ENCODE measurements at places on chromosomes 5 and 9. TPM values are rescaled to one million over a fixed set of nuclear protein-coding genes. Genes with fewer than 3 reads are reported as not detected.

PCDHGC5 gene
- total RNA-seq = 3.5 TPM

RPL37 gene
- total RNA-seq = 2,148 TPM

MROH2B gene
- total RNA-seq = not detected

NOP16 gene
- 7.7 TPM for total RNA-seq

GFI1B gene
- not detected for total RNA-seq

GADD45G gene
- 3.3 TPM for total RNA-seq

PHF2 gene
- 10.6 TPM for total RNA-seq

SNCB gene
- 0.32 TPM for total RNA-seq

OR1L1 gene
- total RNA-seq = not detected

LCN1 gene
- not detected for total RNA-seq

CWC27 gene
- 14.9 TPM for total RNA-seq

SCAI gene
- 7.5 TPM for total RNA-seq

ZNF484 gene
- 11.8 TPM for total RNA-seq

ALDH1A1 gene
- total RNA-seq = 10.1 TPM

CHSY3 gene
- 1.3 TPM for total RNA-seq

CEP72 gene
- 1.5 TPM for total RNA-seq

ERP44 gene
- 3.6 TPM for total RNA-seq

SERF1A gene
- total RNA-seq = 0.69 TPM

PCDHB4 gene
- total RNA-seq = not detected

IL9 gene
- not detected for total RNA-seq

NR5A1 gene
- not detected for total RNA-seq

MARVELD2 gene
- 0.16 TPM for total RNA-seq

DCAF10 gene
- 11.5 TPM for total RNA-seq

SLC38A9 gene
- 31.1 TPM for total RNA-seq

FOXI1 gene
- not detected for total RNA-seq

FAM53C gene
- 32.0 TPM for total RNA-seq

LECT2 gene
- total RNA-seq = not detected

CENPP gene
- 1.9 TPM for total RNA-seq

TMC1 gene
- total RNA-seq = under 0.01 TPM

PCDHA13 gene
- 0.16 TPM for total RNA-seq

DND1 gene
- total RNA-seq = 0.17 TPM

BRD9 gene
- 41.5 TPM for total RNA-seq

LRSAM1 gene
- 7.4 TPM for total RNA-seq

ISL1 gene
- total RNA-seq = not detected

CLK4 gene
- 30.6 TPM for total RNA-seq

CDC25C gene
- 0.26 TPM for total RNA-seq

CCL27 gene
- not detected for total RNA-seq

CACNA1B gene
- under 0.01 TPM for total RNA-seq

IRX1 gene
- 0.09 TPM for total RNA-seq

SEPTIN8 gene
- 39.7 TPM for total RNA-seq

ROR2 gene
- total RNA-seq = 5.8 TPM

PDE8B gene
- total RNA-seq = not detected

NUTM2F gene
- not detected for total RNA-seq

UBE2D2 gene
- 26.6 TPM for total RNA-seq

OR1J2 gene
- total RNA-seq = not detected

GPR151 gene
- not detected for total RNA-seq
